ENCODE measurements at places on chromosomes 5 and 9.

GRCh38 chr5:88515881-88516819 lies 247.5 kb upstream of the TMEM161B start:
- DNase-seq: peak; percentile 28

- no peak for DNase-seq
Observed at GRCh38 chr5:131021646-131022045, 143.4 kb downstream of the HINT1 start.

DNA sequence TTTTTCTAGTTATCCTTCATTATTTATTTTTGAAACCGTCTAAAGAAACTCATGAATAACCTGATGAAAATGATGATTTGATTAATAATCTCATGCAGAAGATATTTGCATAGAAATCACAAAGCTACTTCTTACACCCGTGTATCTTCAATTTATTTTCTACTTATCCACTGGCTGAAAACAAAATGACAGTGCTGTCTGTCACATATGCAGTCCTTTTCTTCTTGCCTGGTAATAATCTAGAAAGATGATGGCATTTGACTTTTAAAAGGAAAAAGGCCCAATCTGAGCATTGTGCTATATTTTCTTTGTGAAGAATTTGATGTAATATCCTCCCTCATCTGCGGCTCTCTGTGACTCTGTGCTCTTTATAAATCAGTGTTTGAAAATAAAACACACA lies 253.3 kb downstream of the PRR16 start:
- no peak for DNase-seq

DNA sequence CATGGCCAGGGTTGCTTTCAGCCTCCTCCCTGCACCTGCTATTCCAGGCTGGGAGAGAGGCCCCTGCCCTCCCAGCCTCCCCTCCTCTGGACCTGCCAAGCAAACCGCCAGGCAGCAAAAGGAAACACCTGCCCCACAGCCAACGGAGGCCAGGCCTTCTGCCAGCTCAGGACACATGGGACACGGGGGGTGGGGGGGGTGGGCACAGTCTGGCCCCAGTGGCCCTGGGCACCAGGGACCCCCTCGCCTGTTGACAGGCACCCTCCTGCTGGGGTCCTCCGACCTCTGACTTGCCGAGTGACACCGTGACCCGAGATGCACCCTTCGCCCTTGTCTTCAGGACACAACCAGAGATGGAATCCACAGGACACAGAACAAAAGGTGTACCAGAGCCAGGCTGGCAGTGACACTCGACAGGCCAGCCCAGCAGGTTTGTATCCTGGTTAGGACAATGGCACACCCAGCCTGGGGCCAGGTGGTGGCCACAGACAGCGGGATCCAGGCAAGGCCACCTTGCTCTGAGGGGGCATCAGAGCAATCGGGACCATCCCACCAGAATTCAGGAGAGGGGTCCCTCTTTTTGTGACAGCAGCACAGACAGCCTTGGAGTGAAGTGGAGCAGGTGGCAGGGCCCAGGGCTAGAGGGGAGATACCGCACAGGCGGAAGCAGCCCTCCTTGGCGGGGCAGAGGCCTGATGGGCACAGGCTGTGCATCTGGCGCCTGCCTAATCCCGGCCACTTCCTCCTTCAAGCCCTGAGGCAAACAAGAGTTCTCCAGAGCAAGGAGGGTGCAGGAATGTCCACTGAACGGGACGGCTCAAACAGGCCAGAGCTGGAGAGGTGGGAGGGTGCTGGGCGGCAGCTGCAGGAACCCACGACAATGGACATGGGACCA lies 1.3 kb upstream of the TMEM210 start:
- DNase-seq: no peak

Data from NCI-H2081 (cell line).